Body of pancreas (tissue), 4 donors: ENCODE measurements at places on chromosomes 6 and 20. TPM values are rescaled to one million over a fixed set of nuclear protein-coding genes. Genes with fewer than 3 reads are reported as not detected.

- no peaks in the 10 kb centered on the region for H3K36me3 ChIP-seq
- H3K4me3 ChIP-seq = no peak overlapping the region
- H3K4me1 ChIP-seq = no peaks in the 10 kb centered on the region
- peaks cover 9% of the 10 kb centered on the region for H3K27me3 ChIP-seq
- DNase-seq = no peak
- H3K27ac ChIP-seq = no peak overlapping the region
These were observed 15.5 kb downstream of the BTNL2 start for GRCh38 chr6:32391505-32391904.

GRCh38 chr6:124002377-124003081 is 198.9 kb downstream of the NKAIN2 start:
- no peak overlapping the region for H3K27ac ChIP-seq
- H3K27me3 ChIP-seq = no peaks in the 10 kb centered on the region
- H3K36me3 ChIP-seq = no peaks in the 10 kb centered on the region
- no peak overlapping the region for H3K4me3 ChIP-seq
- DNase-seq = no peak

The DNAH8 gene
- total RNA-seq = not detected

The SLC22A23 gene
- total RNA-seq = 20.4 TPM

DNA sequence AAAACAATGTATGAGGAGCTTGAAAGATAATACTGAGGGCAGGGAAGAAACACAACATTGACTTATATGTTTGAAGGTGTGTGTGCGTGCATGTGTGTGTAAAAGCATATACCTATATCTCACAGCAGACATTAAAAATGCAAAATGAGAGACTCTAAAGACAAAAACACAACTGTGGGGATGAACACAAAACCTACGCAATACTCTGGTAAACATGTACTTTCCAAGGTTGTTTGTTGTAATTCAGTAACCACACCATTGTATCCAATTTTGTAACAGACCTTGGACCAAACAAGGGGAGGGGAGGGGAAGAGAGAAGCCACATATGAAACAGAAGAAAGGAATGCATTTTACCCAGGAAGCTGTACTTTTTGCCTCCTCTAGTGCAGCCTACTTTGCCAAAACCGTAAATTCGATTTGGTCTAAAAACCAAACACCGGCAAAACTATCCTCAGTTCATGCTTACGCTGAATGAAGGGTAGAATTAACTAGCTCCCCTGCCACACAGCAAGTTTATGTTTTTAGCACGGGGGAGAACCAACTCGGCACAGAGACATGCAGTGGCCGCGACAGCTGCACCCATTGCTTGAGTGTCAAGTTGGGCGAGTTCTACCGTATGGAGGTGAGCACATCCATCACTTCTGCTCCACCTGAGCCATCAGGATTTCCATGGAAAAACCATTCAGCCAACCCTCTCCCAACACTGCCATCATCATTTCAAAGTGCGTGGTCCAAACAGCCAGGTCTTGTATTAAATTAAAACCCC is 50.0 kb downstream of the CNKSR3 start:
- H3K4me1 ChIP-seq = peaks cover 80% of the 10 kb centered on the region
- DNase-seq = no peak
- no peak overlapping the region for H3K4me3 ChIP-seq
- no peaks in the 10 kb centered on the region for H3K36me3 ChIP-seq

DNA sequence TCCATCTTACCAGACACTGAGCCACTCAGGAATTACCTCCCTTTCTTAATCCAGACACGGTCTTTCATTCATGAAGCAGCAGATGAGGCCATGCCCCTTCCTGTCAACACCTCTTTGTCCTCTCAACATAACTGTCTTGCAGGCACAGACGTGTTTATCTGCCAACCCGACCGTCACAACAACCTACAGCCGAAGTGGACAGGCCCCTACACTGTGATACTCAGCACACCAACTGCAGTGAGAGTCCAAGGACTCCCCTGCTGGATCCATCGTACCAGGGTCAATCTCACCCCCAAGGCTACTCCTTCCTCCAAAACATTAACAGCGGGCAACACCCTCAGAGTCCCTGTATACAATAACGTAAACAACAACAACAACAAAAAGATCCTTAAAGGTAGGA is 30.6 kb upstream of the ULBP3 start:
- H3K27ac ChIP-seq = no peak overlapping the region
- H3K4me3 ChIP-seq = no peak overlapping the region

GRCh38 chr6:41638002-41638934 is at the start of gene MDFI:
Gene MDFI (plus strand): TSS chr6:41638468. CDS start chr6:41638750, 282 bp downstream.
- H3K4me3 ChIP-seq = peak within 1 kb of the TSS; percentile 7
- H3K27ac ChIP-seq = no peak within 1 kb of the TSS
- H3K4me1 ChIP-seq = peaks cover 25% of the 10 kb centered on the region
- peaks cover 25% of the 10 kb centered on the region for H3K27me3 ChIP-seq
- no peaks in the 10 kb centered on the region for H3K36me3 ChIP-seq
- DNase-seq = no peak

DNA sequence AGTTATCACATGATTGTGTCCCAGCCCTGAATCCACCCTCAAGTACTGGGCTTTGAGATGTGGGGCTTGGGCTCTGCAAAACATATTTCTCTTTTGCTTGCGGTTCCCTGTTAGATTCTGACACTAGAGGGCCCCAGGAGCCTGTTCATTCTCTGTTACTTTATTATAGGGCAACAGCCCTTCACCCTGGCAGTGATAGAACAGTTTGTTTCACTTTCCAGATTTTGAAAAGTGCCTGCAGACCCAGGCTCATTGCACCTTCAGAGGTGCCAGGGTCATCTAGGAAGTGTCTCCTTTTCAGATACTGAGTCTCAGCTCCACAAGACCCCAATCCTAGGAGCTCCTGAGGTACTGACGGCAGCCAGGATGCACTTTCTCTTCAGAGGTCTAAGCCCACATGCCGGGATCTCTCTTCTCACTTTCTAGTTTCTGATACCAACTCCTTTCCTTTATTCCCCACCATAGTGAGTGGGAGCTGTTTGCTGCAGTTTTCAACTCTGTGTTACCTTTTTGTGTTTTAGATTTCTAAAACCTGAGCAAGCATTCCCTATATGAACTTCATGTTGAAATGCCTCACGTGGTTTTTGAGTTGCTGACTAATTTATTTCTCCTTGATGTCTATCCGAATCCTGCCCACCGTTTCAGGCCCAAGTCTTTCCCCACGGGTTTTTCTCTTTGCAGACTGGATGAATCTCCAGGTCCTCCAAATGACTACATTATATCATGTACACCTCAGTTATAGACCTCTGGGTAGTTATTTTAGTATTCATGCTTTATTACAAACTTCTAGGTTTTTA is 10.9 kb downstream of the ABT1 start:
- no peaks in the 10 kb centered on the region for H3K36me3 ChIP-seq
- DNase-seq = peak; percentile 50
- H3K4me1 ChIP-seq = no peaks in the 10 kb centered on the region
- H3K27me3 ChIP-seq = no peaks in the 10 kb centered on the region
- H3K27ac ChIP-seq = no peak overlapping the region

DNA sequence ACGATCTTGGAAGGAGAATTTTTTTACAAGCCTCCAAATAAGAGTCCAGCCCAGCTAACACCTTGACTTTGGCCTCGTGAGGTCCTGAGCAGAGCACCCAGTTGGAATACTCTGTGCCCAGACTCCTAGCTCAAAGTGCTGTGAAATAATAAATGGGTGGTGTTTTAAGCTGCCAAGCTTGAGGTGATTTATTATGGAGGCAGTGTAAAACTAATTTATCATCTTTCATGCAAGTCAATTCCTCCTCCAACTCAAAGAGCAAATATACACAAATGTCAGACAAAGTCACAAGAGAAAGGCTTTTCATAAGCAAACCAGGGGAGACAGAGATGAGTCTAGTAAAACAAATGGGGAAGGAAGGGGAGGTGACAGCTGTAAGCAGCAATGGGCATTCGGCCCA is 12.7 kb downstream of the ABT1 start:
- no peaks in the 10 kb centered on the region for H3K36me3 ChIP-seq
- no peak overlapping the region for H3K4me3 ChIP-seq
- no peak for DNase-seq
- H3K27ac ChIP-seq = no peak overlapping the region

- no peak overlapping the region for H3K4me3 ChIP-seq
- DNase-seq = no peak
These were observed 203.5 kb upstream of the TSHZ2 start for GRCh38 chr20:52768694-52769093.

DNA sequence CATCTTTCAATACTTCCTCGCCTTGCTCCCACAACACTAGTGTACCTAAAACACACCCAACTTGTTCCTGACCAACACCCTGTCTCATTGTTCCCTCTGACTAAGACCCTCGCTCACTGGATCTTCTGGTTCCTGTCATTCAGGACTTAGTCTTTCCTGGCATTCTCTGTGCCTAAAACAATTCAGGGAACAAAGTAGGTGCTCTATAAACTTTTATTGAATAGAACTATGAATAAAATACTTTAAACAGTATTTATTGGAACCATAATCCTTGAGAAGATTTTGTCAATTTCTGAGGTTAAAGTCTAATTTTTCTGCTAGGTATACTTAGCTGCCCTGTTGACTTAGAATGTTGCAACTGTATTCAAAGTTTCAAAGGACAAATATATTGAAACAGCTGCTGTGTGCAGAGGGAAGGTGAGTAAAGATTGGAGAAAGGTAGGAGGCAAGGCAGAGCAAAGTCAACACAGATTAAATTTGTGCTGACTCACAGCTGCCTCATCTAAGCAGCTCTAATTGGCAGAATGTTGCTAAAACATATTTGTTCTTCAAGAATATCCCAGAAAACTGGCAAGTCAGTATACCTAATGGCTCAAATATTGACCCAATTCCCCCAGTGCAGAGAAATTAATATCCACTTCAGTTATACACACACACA is 37.6 kb downstream of the GSTA2 start:
- H3K4me3 ChIP-seq = no peak overlapping the region
- H3K4me1 ChIP-seq = peaks cover 70% of the 10 kb centered on the region
- no peaks in the 10 kb centered on the region for H3K36me3 ChIP-seq
- H3K27ac ChIP-seq = peak overlapping the region; percentile 83
- H3K27me3 ChIP-seq = no peaks in the 10 kb centered on the region

- H3K27me3 ChIP-seq = no peaks in the 10 kb centered on the region
- no peaks in the 10 kb centered on the region for H3K36me3 ChIP-seq
- no peak for DNase-seq
- H3K4me3 ChIP-seq = no peak overlapping the region
- peaks cover 8% of the 10 kb centered on the region for H3K4me1 ChIP-seq
These were observed 29.8 kb downstream of the GFOD1 start for GRCh38 chr6:13457577-13457976.

The PPP1R16B gene
- total RNA-seq = 4.7 TPM

DNA sequence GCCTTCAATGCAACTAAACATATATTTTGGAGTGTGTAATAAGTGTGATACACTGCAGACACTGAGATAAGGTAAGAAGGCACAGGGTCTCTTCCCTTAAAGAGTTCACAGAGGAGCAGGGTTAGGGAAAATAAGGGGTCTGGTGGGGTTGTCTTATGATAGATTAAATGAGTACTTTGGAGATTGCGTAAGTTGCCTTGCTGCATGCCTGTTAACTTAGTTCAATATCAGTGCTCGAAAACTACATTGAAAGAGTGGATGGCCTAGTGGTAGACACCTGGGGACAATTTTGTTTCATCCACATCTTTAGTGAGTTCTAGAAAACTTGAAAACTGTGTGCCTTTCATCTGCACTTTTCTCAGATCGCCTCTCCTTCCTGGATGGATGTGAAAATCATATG is 123.2 kb upstream of the BTBD3 start:
- no peak overlapping the region for H3K4me3 ChIP-seq
- no peak for DNase-seq
- H3K27me3 ChIP-seq = no peaks in the 10 kb centered on the region
- no peaks in the 10 kb centered on the region for H3K36me3 ChIP-seq
- H3K4me1 ChIP-seq = no peaks in the 10 kb centered on the region

The CENPW gene
- total RNA-seq = not detected

- no peaks in the 10 kb centered on the region for H3K36me3 ChIP-seq
- no peak overlapping the region for H3K27ac ChIP-seq
- DNase-seq = no peak
- no peaks in the 10 kb centered on the region for H3K27me3 ChIP-seq
- no peak overlapping the region for H3K4me3 ChIP-seq
These were observed 62.4 kb upstream of the MRPS10 start for GRCh38 chr6:42279966-42280629.

DNA sequence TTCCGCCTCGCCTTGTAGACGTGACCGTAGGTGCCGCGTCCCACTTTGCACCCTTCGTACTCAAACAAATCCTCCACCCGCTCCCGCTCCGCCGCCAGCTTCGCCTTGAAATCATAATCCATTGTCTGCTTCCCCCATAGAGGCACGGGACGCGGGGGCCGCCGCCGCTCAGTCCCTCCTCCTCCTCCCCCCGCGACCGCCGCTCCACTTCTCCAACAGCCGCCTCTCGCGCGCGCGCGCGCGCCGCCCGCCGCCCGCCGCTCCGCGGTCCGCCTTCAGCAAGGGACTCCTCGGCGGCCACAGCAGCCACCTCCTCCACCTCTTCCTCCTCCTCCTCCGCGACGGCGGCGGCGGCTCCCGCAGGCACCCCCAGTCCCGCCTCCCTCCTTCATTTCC is 256 bp downstream of the CDK19 start:
- H3K4me1 ChIP-seq = peaks cover 10% of the 10 kb centered on the region
- peak overlapping the region; percentile 97 for H3K27ac ChIP-seq
- H3K27me3 ChIP-seq = no peaks in the 10 kb centered on the region
- peak overlapping the region; percentile 81 for H3K4me3 ChIP-seq
- DNase-seq = no peak
- no peaks in the 10 kb centered on the region for H3K36me3 ChIP-seq

- H3K4me3 ChIP-seq = no peak overlapping the region
- DNase-seq = no peak
- H3K27ac ChIP-seq = no peak overlapping the region
- H3K27me3 ChIP-seq = no peaks in the 10 kb centered on the region
- no peaks in the 10 kb centered on the region for H3K4me1 ChIP-seq
These were observed 467.3 kb downstream of the ADGRB3 start for GRCh38 chr6:69102416-69102815.

- DNase-seq = no peak
- no peaks in the 10 kb centered on the region for H3K36me3 ChIP-seq
- H3K27ac ChIP-seq = no peak overlapping the region
- H3K4me3 ChIP-seq = no peak overlapping the region
These were observed 683.8 kb downstream of the DOK5 start for GRCh38 chr20:55159230-55159629.

GRCh38 chr6:27154696-27155095 is 92.8 kb upstream of the PRSS16 start:
- no peaks in the 10 kb centered on the region for H3K27me3 ChIP-seq
- no peak for DNase-seq
- no peaks in the 10 kb centered on the region for H3K36me3 ChIP-seq
- H3K4me1 ChIP-seq = peaks cover 14% of the 10 kb centered on the region
